NCI-H1436 (cell line): ENCODE measurements at places on chromosomes 12 and 14.
A peak's percentile ranks its signal among the peaks of the same experiment; 100 is the strongest.

DNA sequence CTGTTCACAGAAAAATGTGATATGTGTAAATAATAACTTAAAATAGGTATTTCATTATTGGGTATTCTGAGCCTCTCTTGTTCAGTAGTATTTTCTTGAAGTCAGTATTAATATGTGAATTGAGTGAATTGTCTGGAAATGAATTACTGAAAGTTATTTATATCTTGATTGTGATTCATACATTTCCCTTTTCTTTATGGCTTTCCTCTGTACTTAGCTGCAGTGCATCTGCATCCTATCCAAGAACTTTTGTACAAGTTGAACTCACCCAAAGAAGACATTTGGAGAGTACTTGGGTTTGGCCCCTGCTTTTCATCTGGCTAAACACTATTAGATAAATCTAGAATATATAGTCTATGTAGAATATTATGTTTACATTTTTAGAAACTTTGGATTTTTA lies 326.0 kb downstream of the RAD51B start:
- no peak for DNase-seq

- DNase-seq = no peak
These were observed 6.2 kb upstream of the SLC15A4 start for GRCh38 chr12:128829861-128830504.

GRCh38 chr12:124469193-124469888 lies 98.1 kb downstream of the NCOR2 start:
- no peak for DNase-seq

DNA sequence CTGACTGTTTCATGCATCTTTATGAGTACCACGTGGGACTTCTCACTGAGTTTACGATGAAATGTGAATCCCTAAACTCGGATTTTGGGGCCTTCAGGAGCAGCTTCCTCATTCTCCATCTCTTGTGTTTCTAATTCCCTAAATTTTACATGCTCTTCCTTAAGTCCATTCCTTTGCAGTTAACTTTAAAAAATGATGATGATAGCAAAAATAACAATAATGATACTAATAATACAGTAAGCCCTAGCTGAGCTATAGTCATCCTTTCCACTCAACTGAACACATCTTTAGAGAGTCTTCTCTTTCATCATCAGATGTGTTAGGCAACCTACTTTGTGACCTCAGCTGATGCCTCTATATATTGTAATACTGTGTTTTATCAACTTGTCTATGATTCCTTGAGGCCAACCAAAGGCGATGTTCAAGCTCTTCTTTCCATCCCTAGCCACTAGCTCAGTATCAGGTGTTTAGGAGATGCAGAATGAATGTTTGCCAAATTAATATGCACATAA lies 1196.4 kb downstream of the VRK1 start:
- DNase-seq = no peak

DNA sequence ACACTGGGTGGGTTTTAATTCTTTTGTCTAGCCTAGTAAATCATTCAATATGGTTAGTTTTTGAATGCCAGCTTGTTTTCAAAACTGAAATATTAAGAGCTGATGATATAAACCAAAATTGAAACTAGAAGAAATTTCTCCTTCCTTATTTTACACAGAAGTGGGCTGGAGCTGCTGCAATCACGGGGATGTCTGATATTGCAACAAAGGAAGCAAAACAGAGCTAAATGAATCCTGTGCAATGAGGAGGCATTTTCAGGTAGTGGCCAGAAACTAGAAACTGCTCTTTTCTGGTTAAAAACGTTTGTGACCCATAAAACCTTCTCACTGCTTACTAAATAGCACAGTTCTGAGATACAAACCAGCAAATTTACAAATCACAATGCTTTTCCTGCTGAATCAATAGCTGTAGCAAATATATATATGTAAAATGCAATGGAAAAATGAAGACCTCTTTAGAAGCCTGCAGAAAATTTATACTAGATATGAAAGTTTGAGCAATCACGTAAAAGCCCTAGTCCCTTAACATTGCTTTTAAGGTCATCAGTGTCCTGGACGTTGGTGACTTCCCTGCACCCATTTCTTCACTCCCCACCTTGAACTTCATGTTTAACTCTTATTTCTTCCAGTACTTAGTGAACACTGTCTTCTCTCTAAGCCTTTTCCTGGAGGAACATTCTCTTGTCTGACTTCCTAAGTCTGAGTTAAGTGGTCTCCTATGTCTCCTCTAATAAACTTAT lies 15.9 kb upstream of the LRRK2 start:
- no peak for DNase-seq

DNA sequence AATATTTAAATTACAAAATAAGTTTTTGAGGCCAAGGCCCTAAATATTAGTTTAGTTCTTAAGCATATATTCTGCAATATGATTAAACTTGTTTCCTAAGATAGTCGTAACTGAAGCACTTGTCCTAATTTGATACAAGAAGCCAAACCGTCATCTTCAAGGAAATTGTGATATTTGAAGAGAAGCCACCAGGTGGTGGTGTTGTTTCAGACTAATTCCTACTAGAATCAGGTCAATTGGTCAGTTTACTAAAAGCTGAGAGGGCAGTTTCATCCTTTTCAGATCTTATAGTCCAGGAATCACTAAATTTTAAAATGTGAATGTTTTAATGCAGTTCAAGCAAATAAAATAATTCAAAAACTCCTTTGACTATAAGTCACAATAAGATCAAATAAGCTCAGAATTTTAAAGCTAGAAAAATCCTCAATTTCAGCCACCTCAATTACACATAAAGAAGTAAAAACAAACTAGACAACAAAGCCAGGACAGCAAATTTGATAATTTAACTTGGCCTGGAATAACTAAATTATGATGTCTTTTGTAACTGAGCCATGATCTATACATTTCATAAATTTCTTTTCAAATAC lies 7.1 kb upstream of the ARL1 start:
- peak; percentile 26 for DNase-seq

DNA sequence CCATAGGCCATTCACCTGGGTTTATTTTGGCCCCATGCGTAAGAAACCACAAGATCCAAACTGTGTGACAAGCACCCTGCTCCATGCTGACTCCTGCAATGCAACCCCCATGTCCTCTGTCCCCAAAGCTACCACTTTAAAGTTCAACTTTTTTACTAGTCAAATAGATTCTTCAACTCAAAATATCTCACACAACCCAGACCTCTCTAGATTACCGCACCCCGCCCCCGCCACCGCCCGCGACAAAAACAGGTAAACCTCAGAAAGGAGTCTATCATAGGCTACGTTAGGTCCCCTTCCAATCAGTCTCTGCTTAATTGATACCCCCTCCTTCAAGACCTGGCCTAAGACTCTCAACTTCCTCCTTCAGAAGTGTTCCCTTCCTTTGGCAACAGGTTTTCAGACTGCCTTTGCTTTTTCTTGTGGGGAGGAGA lies 2.2 kb downstream of the ZFP36L1 start:
- no peak for DNase-seq

- no peak for DNase-seq
These were observed 37.7 kb downstream of the BEST3 start for GRCh38 chr12:69661386-69661785.

- DNase-seq = no peak
These were observed 212.5 kb upstream of the RTL1 start for GRCh38 chr14:101116065-101116464.

DNA sequence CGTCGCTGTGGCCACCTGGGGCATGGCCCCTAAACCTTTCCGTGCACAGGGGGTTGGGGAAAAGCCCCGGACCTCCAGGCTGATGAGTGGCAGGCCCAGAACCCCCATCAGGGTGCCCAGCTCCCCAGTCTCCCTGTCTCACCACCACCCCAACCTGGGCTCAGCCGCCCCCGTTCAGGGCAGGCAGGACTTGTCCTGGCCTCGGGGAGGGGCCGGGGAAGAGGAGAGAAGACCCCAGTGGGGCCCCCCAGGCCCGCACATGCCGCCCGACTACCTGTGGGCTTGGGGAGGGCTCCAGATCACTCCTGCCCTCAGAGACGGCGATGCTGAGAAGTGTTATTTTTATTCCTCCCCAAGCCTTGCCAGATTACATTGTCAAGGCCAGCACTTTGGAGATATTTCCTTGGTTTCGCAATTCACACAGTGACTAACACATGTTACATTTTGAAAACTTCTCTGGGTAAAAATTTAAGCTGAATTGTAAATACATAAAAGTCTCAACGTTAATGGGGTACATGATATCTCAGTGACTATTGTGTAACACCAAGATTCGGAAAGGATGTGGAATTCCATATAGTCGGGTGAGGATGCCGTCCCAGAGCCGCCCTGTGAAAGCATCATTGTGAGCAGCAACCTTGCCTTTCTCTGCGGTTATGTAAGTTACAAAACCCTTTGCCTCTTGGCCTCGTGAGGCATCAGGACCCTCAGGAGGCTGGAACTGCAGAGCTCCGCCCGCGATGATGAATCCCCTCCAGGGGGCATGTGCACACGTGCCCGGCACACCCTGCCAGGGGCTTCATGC lies 85.6 kb upstream of the DIO3 start:
- DNase-seq = no peak

GRCh38 chr14:33435911-33436689 lies 497.4 kb downstream of the NPAS3 start:
- no peak for DNase-seq

GRCh38 chr12:131063960-131064359 lies 110.3 kb downstream of the ADGRD1 start:
- DNase-seq = no peak

- DNase-seq = no peak
These were observed 174.4 kb downstream of the NAV3 start for GRCh38 chr12:78005094-78005492.

GRCh38 chr12:9351136-9351535 lies 142.9 kb upstream of the PZP start:
- no peak for DNase-seq

- peak; percentile 20 for DNase-seq
These were observed 47.4 kb downstream of the CALM1 start for GRCh38 chr14:90444077-90444696.

GRCh38 chr14:85247071-85247470 lies 282.9 kb upstream of the FLRT2 start:
- DNase-seq = no peak

- DNase-seq = peak; percentile 56
These were observed 43.0 kb downstream of the EVL start for GRCh38 chr14:100108042-100108825.

- no peak for DNase-seq
These were observed 34.9 kb downstream of the ZDHHC17 start for GRCh38 chr12:76798864-76799263.

GRCh38 chr12:109482491-109482890 lies 5.1 kb downstream of the UBE3B start:
- no peak for DNase-seq

- DNase-seq = no peak
These were observed 78.8 kb upstream of the RTL1 start for GRCh38 chr14:100982353-100982752.

GRCh38 chr12:73465106-73465505 lies 1072.5 kb upstream of the ATXN7L3B start:
- DNase-seq = no peak

GRCh38 chr12:82627799-82628198 lies 58.9 kb upstream of the TMTC2 start:
- peak; percentile 15 for DNase-seq

DNA sequence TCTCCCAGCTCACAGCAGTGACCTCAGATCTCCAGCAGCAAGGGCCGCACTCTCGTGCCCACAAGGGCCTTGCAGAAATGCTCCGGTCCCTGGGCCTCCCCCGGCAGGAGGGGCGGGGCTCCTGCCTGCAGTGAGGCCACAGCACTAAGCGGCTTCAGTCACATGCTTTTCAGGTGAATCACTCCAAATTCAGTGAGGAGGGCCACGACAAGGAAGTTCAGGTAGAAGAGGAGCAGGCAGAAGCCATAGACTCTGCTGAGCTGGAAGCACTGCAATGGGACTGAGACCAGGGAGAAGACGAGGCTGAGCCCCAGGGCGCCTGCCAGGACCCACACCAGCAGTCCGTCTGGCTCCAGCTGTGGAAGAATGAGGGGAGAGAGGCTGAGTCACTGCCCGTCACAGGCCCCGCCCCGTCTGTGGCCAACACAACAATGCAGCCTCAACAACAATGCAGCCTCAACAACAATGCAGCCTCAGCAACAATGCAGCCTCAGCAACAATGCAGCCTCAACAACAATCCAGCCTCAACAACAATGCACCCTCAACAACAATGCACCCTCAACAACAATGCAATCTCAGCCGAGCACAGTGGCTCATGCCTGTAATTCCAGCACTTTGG lies 35.2 kb downstream of the SLC8B1 start:
- DNase-seq = no peak

GRCh38 chr12:54419088-54419887 lies at the start of gene ITGA5:
Gene ITGA5, minus strand, starts transcription at chr12:54419266. Its CDS starts 68 bp downstream, at chr12:54419198.
- no peak for DNase-seq

DNA sequence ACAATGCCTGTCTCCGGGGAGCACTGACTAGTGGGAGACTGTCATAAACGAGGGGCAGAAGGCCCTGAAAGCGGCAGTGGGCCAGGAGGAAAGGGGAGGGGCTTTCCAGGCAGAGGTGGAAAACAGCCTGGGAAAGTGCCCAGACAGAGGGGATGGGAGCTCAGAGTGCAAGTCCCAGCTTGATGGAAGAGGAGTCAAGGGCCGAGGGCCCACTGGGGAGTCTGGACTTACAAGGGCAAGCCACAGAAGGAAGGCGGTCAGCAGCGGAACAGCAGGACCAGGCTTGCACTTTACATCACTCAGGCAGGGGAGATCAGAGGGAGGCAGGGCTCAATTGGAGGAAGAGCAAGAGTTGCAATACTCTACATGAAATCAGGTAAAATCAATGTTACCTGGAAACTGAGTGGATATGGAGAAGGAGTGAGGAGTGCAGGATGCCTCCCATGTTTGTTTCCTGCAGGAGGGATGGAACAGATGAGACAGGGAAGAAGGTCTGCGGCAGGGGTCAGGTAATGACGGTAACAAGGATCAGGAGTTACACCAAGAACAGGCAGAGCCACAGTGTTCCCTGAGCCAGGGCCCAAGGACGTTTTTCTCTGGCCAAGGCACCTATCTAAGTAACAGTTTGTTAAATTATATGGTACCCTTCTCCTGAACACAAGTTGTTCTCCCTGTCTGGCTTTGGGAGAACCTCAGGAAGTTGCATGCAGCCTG lies 23.8 kb downstream of the PXN start:
- no peak for DNase-seq

DNA sequence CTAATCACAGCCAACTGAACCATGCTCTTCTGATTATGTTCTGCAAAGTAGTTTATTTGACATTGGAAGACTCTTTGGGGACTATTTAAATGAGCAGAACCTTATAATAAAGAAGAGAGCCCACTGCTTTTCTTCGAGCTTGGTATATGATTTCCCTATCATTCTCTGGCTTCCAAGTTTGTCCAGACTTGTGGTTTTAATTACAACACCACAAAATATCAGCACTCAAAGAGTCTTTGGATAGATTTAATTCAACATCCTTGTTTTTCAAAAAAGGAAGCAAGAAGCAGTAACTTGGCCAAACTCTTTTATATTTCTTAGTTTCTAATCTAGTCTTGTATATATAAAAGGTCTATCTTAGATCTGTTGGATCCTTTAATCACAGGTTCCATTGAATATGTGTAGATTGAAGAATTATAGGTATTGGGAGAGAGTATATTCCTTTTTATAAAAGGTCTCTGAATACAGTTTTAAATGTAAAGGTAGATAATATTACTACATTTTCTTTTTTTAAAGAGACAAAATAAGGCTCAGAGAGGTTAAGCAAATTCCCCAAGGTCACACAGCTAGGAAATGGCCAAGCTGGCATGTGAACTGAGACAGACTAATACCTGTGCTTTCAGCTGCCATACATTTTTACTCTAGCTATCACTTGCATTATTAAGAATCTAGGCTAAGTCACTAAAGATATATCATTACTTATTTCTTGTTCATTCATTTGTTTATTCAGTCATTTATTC lies 172.8 kb downstream of the SSPN start:
- DNase-seq = no peak
